ENCODE measurements at places on chromosomes 16 and 17. TPM values are rescaled to one million over a fixed set of nuclear protein-coding genes. Genes with fewer than 3 reads are reported as not detected.

DNA sequence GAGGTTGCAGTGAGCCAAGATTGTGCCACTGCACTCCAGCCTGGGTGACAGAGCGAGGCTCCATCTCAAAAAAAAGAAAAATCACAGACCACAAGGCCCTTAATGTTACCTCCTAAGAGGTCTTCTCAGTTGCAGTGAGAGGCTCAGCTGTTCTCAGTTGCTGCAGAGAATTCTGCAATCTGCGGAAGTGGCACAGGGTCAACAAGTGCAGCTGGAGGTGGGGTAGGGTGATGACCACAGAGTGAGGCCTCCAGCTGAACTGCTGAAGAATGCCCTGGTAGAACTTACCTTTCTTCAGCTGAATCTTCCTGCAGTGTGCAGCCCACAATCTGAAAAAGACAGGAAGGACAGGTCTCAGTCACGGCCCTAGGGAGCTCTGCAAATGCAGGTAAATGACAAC, 26.3 kb downstream of the CNTNAP1 start:
- DNase-seq, result no peak

DNA sequence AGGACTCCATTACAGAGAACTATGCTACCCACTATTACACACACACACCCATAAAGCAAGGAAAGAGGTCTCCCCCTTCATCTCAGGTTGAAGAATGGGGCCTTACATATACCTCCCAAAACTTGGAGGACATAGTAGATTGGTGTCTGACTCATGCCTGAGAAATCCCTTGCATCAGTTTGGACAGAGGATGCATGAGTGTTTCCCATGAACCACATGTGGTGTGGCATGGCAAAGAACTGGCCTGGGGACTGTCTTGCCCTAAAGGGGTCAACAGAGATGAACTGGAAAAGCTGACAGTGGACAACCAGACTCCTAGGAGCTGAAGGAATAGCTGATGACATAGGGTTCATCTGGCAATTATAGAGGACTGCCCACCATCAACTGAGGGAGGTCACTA, 54.0 kb downstream of the DYNLRB2 start:
- DNase-seq, result no peak

SLC5A10 gene
- not detected for total RNA-seq

ACSM2A gene
- total RNA-seq, result under 0.01 TPM

EME1 gene
- total RNA-seq, result 0.79 TPM

ELMO3 gene
- total RNA-seq, result 0.99 TPM

GRCh38 chr17:82087961-82088837, 9.8 kb downstream of the FASN start:
- no peak for DNase-seq

- no peak for DNase-seq
These were observed 133.4 kb downstream of the MAP2K6 start for GRCh38 chr17:69547947-69548346.

GRCh38 chr17:30188211-30188939, 47.1 kb downstream of the SLC6A4 start:
- DNase-seq, result no peak

- DNase-seq, result peak; percentile 10
These were observed 129.0 kb downstream of the CDH13 start for GRCh38 chr16:82755570-82756282.

GRCh38 chr17:35129154-35129972, 7.9 kb downstream of the FNDC8 start:
- no peak for DNase-seq

OR4D1 gene
- total RNA-seq, result not detected

DNA sequence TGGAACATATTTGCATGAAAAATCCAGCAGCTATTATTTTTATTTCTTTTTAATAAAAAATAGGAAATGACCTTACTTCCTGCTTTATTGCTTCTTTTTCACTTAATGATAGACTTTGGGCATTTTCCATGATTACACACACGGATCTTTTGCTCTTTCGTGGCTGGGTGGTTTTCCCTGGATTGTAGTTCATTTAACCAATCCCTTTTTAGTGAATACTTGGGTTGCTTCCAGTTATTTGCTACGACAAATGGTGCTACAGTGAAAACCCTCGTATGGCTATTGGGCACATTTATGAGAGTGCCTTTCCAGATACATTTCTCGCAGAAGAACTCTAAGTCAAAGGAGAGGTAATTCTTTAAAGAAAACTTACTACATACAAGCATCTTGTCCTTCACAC, 38.6 kb downstream of the FOXL1 start:
- DNase-seq, result no peak

KATNB1 gene
- 23.2 TPM for total RNA-seq

DNA sequence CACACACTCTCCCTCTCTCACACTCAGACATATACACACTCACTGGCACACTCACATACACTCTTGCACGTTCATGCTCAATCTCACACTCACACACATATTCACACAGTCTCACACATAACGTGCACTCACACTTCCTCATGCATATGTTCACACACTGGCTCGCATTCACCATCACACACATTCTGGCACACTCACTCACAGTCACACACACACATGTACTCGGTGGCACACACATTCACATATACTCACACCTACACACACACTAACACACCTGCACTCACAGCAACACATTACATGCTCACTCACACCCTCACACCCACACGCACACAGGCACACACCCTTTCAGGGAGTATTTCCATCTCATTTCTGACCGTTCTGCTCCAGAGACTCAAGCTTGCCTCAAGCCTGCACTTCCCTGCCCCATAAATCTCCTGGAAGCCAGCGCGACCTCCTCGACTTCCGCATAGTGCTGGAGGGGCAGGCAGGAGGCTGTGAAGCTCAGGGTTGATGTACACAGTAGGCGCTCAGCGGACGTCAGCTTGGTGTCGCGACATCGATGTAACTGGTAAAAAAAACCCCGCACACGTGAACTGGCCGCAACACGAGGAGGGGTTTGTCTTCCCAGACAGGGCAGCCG, 66.7 kb upstream of the FOXF1 start:
- no peak for DNase-seq

SLC35G6 gene
- total RNA-seq, result not detected

HOXB2 gene
- total RNA-seq, result 0.22 TPM

- no peak for DNase-seq
These were observed 11.5 kb downstream of the ZNF597 start for GRCh38 chr16:3431779-3432219.

ST6GALNAC1 gene
- not detected for total RNA-seq

GRCh38 chr16:19284207-19284606, 1.3 kb upstream of the CLEC19A start:
- no peak for DNase-seq

GFAP gene
- total RNA-seq, result not detected

GRCh38 chr17:49213847-49214246, 3.3 kb downstream of the ABI3 start:
- no peak for DNase-seq

DNA sequence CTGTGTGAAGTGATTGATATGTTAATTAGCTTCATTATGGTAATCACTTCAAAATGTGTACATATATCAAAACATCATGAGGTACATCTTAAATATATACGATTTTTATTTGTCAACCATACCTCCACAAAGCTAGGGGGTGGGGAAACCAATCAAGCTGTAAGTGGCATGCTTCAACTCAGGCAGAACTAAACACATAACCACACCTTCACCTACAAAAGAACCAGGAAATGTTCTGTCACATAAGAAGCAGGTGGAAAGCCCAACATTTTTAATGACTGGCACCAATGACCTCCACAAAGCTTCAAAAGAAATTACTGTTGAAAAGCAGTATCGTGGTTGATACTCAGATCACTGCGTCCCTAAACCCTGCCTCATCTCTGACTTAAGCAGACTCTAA, 867.7 kb upstream of the EEF2KMT start:
- no peak for DNase-seq

DNA sequence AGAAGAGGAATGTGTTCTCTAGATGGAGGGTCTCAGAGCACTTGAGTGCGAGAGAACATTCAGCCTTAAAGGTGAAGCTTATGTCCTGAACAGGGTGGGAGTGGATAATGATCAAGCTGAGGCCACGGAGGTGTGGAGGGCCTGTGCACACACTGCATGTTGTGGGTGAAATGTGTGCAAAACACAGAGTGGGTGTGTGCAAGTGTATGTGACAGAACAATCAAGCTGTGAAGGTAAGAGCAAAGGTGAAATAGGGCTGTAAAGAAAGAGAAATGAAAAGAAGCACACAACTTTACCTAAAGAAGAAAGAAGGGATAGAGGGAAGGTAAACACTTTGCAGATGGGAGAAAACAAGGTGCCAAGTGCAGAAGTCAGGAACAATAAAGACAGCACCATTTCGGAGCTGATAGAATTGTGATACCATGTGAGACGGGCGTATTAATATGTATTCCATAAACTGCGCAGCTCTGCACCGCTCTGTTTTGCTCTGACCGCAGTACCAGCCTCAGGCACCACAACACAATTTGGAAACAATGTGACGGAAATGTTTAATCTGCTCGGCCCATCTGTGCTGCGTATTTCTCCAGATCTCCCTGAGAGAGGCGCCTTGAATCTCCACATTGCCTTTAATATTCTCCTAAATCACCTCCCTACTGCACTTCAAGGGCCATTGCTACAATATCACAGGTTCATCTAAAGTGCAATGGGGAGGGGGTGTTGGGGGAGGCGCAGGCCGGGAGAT, 40.6 kb downstream of the SNX11 start:
- no peak for DNase-seq

DNA sequence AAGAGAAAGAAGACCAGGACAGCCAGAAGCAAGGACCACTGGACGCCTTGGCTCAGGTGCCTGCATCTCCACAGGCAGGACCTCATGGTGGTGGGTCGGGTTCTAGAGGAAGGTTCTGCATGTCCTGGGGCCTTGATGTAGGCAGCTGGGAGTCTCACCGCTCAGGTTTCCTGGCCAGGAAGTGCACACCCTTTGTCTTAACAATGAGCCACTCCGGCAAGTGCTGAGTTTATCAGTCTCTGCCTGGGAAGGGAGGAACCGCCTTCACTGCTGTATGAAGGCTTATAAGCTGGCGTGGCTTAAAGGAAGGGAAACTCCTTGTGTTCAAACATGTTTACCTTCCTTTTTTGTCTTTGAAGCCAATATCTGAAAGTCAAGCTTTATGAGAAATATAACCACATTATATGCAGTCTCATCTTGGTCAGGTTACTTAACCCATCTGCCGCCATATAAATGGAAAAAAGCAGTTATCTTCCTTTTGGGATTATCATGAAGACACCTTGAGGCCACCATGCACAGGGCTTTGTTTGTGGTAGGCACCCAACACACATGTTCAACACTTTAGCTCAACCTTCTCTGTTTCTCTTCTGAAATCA, at the start of gene ST6GALNAC1:
Gene ST6GALNAC1, minus strand, starts transcription at position 205 of the 596 bp plus-strand sequence. Its CDS starts 119 bp downstream, at position 86.
- no peak for DNase-seq

DNA sequence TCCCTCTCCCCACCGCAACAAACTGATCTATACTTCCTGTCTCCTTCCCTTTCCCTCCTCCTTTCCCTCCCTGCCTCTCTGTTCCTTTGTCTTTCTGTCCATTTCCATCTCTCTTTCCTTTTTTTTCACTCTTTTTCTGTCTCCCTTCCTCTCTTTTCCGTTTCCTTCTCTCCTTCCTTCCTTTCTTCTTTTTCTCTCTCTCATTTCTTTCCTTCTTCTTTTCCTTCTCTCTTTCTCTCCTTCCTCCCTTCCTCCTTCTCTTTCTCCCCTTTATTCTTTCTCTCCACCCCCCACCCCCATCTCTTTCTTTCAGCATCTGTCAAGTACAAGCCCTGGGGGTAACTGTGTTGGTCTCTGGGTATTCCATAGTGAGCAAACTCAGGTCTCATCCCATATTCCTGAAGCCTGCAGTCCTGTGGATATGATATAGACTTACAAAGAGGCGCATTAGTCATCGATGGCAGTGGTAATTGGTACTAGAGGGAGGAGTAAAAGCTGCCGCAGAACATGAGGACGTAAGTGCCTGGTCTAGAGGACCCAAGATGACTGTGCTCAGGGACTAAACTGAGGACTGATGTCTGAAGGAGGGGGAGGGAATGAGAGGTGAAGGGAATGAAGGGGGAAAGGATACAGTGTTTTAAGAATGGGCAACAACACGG, 50.4 kb downstream of the VAT1L start:
- no peak for DNase-seq

ACE gene
- 80.6 TPM for total RNA-seq

DNA sequence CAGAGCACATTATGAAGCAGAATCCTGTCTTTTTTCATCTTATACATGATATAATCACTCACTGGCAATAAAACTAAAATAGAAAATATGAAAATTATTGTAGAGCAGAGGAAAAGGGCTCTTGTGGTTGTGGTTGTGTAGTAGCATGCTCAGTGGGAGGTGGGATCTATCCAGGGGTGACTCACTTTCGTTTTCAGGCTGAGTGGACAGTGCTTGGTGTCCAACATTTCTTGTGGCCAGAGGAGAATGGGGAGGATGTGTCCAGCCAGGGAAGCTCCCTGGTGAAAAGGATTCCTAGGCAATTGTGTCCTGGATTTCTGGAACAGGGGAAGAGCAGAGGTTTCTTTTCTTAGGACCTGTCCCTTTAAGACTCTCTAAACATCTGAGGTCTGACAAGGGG, 31.9 kb upstream of the CPHXL start:
- DNase-seq, result peak; percentile 2

FZD2 gene
- total RNA-seq, result 0.22 TPM

DNA sequence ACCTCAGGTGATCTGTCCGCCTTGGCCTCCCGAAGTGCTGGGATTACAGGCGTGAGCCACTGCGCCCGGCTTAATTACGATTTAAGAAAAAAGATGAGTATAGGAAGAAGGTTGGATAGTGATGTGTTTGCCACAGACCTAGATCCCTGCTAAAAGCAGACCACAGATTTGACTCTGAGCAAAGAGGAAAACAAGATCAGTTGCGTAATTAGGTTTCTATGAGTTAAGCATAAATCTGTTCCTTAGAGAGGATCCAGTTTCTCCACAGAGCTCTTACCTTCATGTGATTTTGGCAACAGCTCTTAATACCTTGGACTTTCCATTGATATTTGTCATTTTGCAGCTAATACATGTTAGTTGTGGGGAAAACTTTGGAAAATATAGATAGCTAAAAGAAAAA, 31.1 kb downstream of the CDH1 start:
- no peak for DNase-seq
